ENCODE measurements at places on chromosomes 5 and 9. TPM values are rescaled to one million over a fixed set of nuclear protein-coding genes. Genes with fewer than 3 reads are reported as not detected.

Gene CEMIP2
- 18.4 TPM for total RNA-seq

Gene PCDHB14
- total RNA-seq = 0.63 TPM

Gene INSL6
- total RNA-seq = not detected

Gene RORB
- total RNA-seq = 2.0 TPM

Gene PCDHA8
- total RNA-seq = 0.17 TPM

Gene ELOVL7
- 0.09 TPM for total RNA-seq

Gene GABRB2
- not detected for total RNA-seq

Gene PGM5
- 49.6 TPM for total RNA-seq

Gene FOXD4
- total RNA-seq = 0.16 TPM

Gene C9
- total RNA-seq = 0.16 TPM

Gene ROPN1L
- 0.32 TPM for total RNA-seq

Gene FRMD3
- total RNA-seq = 0.26 TPM

Gene TMEM245
- 32.0 TPM for total RNA-seq

Gene LCN6
- total RNA-seq = not detected

Gene OR1Q1
- total RNA-seq = not detected

Gene SCGB3A2
- not detected for total RNA-seq

Gene FAM169A
- 0.17 TPM for total RNA-seq

Gene FBXW11
- 50.9 TPM for total RNA-seq

Gene LCN15
- not detected for total RNA-seq

Gene PCDHB11
- total RNA-seq = 0.69 TPM
